ENCODE measurements at places on chromosomes 7 and 10.

DNA sequence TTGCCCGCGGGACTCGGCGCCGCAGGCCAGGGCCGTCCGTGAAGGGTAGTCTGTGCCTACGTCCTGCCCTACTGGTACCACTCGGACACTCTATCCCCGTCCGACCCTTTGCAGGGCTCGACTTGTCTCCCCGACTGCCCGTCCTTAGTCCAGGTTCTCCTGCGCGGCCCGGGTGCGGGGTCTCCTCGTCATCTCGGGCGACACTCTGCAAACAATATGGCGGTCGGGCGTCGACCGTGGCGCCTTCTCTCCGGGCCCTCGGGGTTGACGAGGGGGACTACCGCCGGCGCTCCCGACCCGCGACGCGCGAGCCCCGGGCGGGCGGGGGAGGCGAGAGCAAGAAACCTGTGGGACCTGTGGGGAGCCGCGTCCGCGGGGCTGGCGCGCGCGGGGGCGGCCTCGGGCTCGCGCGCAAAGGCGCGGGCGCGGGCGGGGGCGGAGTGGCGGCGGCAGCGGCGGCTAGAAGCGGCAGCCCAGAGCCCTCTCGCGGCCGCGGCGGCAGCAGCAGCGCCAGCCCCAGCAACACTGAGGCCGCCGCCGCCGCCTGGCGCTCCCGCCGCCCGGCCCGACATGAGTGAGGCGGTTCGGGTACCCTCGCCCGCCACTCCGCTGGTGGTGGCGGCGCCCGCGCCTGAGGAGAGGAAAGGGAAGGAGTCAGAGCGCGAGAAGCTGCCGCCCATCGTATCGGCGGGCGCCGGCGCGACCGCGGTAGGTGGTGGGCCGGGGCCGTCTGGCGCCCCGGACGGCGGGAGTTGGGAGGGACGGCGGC lies at the start of gene HECTD2:
TSS of gene HECTD2 (plus strand) at position 476 of the 769 bp plus-strand sequence. CDS start at position 571, 95 bp downstream.
- DNase-seq: peak; percentile 59

DNA sequence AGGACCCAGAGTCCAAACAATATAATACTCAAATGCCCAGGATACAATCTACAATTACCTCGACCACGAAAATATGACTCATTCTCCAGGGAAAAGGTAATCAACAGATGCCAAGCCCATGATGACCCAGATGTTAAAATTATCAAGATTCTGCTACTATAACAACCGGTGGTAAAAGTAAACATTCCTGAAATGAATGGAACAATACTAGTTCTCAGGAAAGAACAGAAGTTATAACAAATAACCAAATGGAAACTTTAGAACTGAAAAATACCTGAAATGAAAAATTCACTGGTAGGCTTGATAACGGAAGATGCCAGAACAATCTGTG lies 34.1 kb upstream of the GUSB start:
- DNase-seq: no peak

GRCh38 chr10:6228647-6229046 lies 25.9 kb downstream of the PFKFB3 start:
- no peak for DNase-seq

- peak; percentile 52 for DNase-seq
Observed at GRCh38 chr10:91251430-91252056, 31.1 kb downstream of the PCGF5 start.

- DNase-seq: peak; percentile 5
Observed at GRCh38 chr7:30196408-30196807, 61.6 kb downstream of the MTURN start.

DNA sequence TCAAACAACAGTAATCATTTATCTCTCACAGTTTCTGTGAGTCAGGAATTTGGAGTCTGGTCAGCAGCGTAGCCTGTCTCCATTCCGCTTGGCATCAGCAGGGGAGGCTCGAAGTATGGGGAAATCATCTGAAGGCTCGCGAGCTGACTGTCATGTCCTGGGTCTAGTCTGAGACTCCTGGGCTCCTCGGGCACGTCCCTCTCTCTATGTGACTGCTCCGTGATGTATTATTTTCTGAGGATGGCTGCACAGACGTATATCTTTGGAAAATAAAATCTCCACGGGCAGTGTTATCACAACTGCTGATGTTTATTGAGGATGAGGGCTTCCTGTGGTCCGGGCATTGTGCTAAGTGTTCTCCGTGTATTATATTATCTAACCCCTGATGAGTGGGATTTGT lies 23.3 kb upstream of the PCGF5 start:
- no peak for DNase-seq

- DNase-seq: no peak
Observed at GRCh38 chr7:136528329-136528728, 340.1 kb upstream of the CHRM2 start.

- no peak for DNase-seq
Observed at GRCh38 chr10:1638889-1639419, 98.4 kb downstream of the ADARB2 start.

GRCh38 chr10:1651270-1651966 lies 85.9 kb downstream of the ADARB2 start:
- no peak for DNase-seq

DNA sequence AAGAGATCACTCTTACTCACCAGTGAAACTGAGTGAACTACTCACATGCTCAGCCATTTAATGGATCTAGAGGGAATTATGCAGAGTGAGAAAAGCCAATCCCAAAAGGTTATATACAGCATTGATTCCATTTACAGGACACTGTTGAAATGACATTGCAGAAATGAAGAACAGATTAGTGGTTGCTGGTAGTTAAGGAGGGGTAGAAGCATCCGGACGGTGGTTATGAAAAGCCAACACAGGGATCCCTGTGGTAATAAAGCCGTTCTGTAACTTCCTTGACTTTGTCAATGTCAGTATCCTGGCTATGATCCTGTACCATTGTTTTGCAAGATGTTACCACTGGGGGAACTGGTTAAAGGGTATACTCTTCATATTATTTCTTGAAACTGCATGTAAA lies 253.4 kb downstream of the USP6NL start:
- DNase-seq: peak; percentile 59

GRCh38 chr10:91891125-91892001 lies 17.9 kb downstream of the FGFBP3 start:
- DNase-seq: no peak

GRCh38 chr7:68038621-68039314 lies 1042.1 kb downstream of the TYW1 start:
- no peak for DNase-seq

DNA sequence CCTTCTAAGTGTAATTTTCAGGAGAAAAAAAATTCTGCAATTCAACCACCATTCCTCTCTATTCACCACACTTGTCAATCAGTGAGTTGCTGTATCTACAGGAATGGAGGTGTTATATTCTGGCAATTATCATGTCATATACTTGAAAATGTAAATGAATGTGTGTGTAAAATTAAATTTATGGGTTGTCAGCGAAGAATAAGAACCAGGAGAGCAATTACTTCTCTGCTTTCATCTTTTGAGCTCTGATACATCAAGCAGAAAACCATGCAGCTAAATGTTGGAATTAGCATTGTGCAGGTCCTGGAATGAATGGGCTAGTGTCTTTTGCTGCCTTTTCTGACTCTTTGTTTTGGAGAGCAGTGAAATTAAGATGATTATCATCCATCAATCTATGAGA lies 207.6 kb downstream of the FOXP2 start:
- no peak for DNase-seq

Data from Jurkat, Clone E6-1 (cell line).